Hematopoietic multipotent progenitor cell treated with erythropoietin and hydrocortisone succinate and interleukin-3 and kit ligand, for 15 days (in vitro differentiated cells): ENCODE measurements at places on chromosomes 16 and 17.

GRCh38 chr17:57277923-57278604 lies 21.7 kb downstream of the MSI2 start:
- no peak for DNase-seq

GRCh38 chr17:59842901-59843652 lies 49.7 kb downstream of the TUBD1 start:
- no peak for DNase-seq

DNA sequence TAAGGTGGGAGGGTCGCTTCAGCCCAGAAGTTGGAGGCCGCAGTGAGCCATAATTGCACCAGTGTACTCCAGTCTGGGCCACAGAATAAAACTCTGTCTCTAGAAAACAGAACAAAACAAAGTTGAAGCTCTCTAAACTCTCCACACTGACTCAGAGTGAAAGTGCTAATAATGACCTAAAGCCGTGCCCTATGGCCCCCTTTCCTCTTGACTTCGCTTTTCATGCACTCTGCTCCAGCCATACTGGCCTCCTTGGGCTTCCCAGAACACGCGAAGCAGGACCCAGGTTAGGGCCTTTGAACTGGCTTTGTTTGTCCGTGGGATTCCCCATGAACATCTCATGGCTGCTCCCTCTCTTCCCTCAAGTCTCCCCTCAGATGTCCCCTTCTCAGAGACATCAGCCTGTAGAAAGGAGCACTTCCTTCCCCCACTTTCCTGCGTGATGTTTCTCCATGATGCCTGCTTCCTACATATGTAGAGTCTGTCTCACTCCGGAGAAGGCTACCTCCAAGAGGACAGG lies 18.6 kb upstream of the SPN start:
- DNase-seq: no peak

GRCh38 chr17:35082073-35082657 lies 18.7 kb upstream of the RFFL start:
- peak; percentile 72 for DNase-seq

- DNase-seq: no peak
Observed at GRCh38 chr17:40622509-40622928, 25.1 kb downstream of the SMARCE1 start.

DNA sequence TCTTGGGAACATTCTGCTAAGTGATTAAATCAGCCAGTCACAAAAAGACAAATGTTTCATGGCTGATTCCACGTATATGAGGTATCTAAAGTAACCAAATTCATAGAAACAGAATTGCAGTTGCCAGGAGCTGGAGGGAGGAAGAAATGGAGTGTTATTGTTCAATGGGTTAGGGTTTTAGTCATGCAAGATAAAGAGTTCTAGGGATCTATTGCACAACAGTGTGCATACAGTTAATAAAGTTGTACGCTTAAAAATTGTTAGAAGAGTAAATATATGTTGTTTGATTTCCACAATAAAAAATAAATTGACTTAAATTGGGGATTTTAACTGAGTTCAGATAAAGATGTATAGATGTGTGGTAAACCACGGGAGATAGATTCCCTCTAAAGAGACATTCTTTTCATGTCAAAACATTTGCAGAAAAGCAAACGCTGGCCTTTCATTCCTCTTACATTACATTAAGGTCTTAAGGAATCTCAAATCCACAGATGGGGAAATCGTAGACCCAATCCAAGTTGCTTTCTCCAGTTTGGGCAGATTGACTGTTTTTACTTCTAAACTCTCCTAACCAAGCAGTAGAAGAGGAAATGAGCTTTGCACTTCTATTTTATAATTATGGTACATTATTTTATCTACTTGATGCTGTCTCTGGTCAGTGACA lies 4.6 kb downstream of the PRDM7 start:
- no peak for DNase-seq

DNA sequence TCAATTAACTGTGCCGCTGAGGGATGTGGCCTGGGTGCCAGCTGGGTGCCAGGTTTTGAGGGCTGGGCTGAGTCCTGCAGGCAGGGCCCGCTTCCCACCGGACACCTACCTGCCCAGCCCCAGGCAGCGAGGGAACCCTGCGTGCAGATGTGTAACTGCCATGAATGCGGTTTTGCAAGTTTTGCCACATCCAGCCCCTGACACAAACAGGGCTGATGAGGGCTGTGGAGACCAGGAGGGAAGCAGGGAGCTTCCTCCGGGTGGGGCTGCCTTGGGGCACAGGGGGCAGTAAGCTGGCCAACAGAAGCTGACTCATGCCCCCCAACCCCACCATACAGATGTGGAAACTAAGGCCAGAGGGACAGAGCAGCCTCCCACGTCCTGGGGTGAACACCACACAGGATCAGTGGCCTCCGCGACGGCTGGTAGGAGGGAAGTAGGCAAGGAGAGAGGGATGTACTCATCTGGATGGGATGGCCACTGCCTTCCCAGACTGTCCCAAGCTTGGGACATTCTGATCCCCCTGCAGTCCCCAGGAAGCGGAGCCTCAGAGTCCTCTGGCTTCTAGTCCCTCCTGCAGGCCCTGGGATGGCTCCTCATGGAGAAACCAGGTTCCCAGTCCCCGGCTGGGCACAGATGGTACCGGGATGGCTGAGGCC lies 1.6 kb downstream of the UBALD1 start:
- DNase-seq: no peak

- no peak for DNase-seq
Observed at GRCh38 chr16:17367923-17368322, 102.8 kb downstream of the XYLT1 start.

- DNase-seq: no peak
Observed at GRCh38 chr16:632486-633335, 1.9 kb downstream of the WFIKKN1 start.

GRCh38 chr17:51428668-51429495 lies 168.5 kb downstream of the UTP18 start:
- no peak for DNase-seq

- DNase-seq: no peak
Observed at GRCh38 chr17:42018339-42018738, 1.1 kb upstream of the DNAJC7 start.

DNA sequence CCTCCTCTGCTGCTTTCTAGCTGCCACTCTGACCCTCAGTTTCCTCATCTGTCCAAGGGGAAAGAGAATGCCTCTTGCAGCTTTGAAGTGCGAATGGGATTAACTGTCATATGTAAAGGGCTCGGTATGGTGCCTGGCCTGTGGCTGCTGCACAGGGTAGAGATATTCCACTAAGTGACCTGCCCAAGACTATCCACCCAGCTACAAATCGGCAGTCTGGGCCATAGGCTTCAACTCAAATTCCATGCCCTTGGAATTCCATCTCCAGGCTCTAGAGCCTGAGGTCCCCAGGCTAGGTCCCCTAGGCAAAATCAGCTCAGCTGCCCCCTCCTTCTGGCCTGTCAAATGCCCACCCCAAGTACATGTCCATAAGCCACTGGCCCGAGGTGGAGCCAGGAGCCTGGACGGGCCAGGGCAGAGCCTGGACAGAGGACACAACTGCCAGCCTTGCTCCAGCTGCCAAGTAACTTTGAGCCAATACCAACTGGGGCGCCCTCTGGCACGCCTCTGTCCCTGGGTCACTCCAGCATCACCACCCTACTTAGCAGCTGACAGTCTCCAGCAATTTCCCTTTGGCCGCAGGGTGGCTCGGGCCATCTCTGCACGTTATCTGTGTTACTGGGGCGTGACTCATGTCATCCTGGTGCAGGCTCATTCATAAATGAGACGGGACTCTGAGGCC lies 57.2 kb downstream of the SDK2 start:
- DNase-seq: no peak

GRCh38 chr17:20184977-20185619 lies 175.9 kb downstream of the SPECC1 start:
- DNase-seq: peak; percentile 38

- no peak for DNase-seq
Observed at GRCh38 chr16:964356-965035, 6.3 kb downstream of the LMF1 start.

DNA sequence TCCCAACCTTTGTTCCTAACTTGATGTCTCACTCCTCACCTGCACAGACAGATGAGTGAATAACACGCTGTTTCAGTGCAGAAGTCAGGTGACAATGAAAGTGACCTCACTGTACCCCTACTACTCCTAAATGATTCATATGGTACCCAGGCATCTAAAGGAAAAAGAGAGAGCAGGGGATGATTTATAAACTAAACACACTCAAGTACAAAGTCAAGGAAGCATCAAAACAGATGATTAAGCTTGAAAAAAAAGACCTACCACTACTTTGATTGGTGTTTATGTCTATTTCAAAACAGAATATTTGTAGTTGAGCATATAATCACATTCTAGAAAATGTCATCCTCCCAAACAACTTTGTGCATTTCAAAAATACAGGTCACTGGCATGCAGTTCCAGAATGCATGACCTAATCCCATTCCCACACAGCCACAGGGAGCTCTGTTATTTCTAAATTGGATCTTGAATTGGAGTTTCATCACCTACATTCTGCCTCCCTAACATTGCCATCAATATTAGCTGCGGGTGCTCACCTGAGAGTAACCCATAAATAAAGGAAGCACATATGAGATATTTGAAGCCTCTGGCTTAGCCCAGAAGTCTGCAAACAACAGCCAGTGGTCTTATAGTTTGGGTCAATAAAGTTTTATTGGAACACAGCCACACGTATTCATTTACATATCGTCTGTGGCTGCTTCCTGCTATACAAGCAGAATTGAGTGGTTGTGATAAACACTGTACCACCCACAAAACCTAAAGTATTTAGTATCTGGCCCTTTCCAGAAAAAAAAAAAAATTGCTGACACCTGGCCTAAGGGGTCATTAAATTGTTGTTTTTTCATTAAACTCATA lies 14.0 kb downstream of the HS3ST3A1 start:
- DNase-seq: no peak

GRCh38 chr17:42761638-42762037 lies 611 bp downstream of the RAMP2 start:
- DNase-seq: no peak

- no peak for DNase-seq
Observed at GRCh38 chr16:57020651-57021050, 31.3 kb downstream of the NLRC5 start.

DNA sequence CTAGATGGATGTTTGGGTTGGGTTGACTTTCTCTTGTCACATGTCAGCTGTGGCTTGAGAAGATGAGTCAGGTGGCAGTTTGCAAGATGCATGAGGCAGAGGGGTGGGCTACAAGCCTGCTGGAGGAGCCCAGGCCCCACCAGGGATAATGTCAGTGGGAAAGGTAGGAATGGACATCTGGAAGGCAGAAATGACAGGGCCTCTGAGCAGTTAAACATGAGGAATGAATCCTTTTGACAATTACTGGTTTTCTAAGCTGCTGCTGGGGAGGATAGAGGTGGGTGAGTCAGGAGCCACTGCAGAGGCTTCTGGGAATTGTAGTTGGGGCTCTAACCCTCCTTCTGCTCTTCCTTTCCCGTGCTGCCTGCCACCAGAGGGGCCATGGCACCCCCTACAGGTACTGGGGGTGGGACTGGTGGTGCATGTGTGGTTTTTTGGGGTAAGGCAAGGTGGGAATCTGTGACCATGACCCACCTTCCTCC lies 15.7 kb downstream of the SLC52A1 start:
- no peak for DNase-seq

DNA sequence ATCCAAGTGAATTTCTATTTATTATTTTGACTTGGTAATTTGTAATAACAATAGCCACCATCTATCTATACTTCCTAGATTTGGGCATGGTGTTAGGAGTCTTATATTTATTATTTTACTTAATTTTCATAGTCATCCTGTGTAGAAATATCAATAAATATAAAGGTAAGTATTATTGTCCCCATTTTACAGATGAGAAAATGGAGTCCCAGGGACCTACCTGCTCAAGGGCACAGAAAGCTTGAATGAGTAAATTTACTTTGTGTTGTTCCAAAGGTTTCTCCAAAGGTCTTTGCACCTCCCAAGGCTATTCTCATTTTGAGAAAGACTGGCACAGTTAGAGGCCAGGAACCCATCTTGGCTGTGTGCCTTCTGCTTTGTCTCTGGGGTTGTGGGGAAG lies 738.3 kb downstream of the WWOX start:
- DNase-seq: no peak

DNA sequence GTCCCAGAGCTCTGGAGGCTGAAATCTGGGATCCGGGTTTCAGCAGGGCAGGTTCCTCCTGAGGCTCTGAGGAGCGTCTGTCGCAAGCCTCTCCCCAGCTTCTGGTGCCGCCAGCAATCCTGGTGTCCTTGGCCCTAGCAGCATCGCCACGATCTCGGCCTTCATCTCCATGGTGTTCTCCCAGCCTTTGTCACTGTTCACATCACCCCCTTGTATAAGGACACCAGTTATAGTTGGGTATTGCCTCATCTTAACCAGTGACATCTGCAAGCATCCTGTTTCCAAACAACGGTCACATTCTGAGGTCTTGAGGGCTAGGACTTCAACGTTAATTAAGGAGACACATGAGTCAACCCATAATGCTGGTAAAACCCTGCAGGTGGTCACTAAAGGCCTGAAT lies 2.8 kb upstream of the PPP1R27 start:
- no peak for DNase-seq

DNA sequence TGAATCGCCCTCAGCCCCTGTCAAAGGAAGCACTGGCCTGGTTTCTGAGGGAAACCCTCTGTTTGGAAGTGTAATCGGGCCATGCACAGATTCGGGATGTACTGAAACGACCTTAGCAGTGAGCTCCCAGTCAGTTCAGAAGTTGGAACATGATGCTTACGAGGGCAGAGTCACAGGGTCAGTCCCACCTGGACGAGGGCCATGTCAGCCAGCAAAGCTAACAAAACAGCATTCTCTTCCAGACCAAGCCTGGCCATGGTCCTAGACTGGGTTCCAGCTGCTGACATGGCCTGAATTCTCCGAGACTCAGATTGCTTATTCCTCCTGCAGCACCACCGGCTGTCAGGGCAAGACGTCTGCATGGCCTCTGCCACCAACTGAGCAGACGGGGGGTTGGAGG lies 192.2 kb upstream of the WSCD1 start:
- no peak for DNase-seq

DNA sequence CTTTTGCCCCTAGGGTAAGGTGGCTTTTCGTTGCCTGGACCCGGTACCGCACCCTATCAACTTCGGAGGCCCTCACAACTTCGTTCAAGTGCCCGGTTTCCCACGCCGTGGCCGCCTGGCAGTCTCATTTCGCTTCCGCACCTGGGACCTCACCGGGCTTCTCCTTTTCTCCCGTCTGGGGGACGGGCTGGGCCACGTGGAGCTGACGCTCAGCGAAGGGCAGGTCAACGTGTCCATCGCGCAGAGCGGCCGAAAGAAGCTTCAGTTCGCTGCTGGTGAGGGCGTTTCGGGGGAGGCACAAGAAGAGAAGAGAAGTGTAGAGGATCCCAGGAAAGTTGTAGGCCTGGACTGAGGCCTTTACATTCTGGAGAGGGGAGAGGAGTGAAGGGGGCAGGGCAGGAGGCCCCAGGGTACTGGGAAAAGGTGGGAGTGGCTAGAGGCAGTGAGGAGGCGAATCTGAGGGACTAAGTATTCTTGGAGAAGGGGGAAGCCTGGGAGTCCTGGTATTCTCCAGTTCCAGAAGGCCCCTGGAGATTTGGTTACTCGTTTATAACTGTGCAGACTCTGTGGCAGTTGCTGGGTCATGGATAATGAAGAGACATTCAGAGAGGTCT lies 5.5 kb downstream of the CNTNAP1 start:
- no peak for DNase-seq

DNA sequence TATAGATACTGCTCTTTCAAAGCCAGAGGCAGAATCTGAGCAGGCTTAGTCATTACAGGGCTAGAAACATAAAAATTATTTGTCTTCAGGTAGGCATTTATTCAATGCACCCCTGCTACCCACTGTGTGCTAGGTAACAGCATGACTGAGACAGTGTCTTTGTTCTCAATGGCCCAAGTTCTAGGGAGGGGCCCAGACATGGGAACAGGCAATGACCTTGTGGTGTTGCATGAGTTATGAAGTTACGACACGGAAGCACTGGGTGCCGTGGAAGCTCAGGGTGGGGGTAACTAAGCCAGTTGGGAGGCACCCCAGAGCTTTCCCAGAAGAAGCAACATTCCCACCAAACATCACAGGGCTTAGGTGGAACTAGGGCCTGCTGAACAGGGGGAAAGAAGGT lies 87.0 kb downstream of the CPPED1 start:
- DNase-seq: no peak
